ENCODE measurements at places on chromosomes 16 and 17.
A peak's percentile ranks its signal among the peaks of the same experiment; 100 is the strongest.

DNA sequence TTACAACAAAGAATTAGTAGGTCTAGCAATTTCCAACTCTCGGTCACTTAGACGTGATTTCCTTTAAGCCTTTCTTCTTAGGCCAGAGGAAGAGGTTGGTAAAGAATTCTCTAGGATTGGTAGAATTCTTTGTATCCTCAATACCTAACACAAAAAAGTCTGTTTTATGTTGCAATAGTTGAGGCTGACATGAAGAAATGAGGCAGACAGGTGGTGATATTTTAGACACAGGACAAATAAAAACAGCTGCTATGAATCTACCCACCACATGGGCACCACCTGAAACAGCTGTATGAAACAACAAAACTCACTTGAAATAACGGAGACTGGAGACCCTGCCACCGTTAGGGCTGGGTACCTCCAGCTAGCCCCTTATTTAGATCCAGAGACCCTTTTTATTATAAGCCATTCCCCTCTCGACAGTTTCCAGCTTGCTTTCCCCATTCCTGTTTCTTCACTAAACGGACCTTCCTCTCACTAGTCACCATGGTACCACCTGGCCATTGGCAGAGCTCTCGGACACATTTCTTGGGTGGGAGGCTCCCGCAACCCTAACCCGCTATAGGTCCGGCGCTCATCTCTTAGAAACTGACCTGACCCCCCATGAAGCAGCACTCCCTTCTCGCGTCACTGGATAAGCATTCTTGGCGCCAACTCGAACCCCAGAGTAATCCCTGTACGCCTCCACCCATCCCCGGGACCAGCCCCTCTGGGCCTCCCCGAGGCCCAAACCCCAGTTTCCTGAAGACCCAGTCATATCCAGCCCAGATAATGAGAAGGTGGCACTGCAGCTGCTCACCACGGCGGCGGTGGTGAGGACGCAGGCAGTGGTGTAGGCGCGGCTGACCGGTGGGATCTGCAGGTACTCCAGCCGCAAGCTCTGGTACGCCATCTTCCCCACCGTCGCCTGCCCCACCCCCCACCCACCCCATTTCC, at the start of gene DERL2:
Gene DERL2, minus strand, starts transcription at position 909 of the 936 bp plus-strand sequence. Its CDS starts 17 bp downstream, at position 892.
- no peak for DNase-seq

DNA sequence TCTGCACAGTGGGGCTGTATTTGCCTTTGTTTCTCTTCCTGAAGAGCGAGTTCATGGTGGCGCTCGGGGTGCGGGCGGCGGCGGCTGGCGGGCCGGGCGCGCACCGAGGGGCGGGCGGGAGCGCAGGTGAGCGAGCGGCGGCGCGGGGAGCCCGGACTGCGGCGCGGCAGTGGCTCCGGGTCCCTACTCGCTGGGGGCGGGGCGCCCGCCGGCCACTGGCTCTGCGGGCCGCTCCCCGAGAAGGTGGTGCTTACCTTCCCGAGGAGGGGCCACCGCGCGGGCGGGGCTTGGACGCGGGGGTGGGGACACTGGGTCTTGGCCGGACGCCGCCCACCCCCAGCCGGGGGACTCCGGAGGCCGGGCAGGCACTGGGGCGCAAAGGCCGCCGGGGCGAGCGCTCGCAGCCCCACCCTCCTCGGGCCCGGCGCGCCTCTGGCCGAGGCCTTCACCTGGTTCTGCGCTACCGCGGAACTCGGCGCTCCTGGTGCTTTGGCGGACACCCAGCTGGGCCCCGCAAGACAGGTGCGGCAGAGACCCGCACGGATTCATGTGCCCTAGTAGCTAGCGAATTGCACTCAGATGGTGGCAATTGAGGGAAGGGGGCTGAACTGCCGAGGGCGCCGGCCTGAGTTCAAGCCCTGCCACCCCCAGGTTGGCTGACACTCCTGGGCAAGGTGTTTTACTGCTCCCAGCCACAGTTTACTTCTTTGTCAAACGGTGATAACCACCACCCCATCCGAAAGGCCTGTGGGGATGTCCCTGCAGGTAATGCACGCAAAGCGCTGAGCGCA, at the start of gene PPL:
Gene PPL, minus strand, starts transcription at position 158 of the 791 bp plus-strand sequence. Its CDS starts 103 bp downstream, at position 55.
- DNase-seq, result no peak

- no peak for DNase-seq
Measured at GRCh38 chr16:27514806-27515205, 34.9 kb downstream of the GTF3C1 start.

DNA sequence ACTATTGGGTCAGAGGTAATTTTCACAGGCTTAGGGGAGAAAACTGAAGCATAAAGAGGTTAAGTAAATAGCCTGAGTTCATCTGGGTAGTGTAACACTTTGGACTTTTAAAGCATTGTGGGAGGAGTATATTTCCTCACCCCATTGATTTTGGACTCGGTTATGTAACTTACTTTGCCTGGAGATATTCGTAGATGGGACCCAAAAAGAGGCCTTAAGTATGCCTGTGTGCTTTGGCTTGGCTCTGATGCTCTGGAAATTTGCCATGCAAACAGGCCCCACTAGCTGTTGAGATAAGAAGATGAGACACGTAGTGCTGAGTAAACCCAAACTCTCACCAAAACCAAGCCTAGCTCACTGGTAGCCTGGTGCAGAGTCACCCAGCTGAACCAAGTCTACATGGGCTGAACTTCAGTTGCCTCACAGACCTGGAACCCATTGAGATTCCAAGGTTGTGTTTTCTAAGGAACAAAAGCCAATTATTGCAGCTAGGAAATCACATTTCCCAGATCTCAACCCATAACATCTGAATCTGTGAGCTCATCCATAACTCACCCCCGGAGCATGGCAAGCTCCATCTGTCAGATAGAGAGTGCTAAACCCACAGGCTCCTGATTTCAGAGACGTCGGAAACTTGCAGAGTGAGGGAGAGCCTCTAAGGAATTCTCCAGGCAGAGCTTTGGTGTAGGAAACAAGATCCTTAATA, 536.0 kb upstream of the C16orf82 start:
- DNase-seq, result no peak

DNA sequence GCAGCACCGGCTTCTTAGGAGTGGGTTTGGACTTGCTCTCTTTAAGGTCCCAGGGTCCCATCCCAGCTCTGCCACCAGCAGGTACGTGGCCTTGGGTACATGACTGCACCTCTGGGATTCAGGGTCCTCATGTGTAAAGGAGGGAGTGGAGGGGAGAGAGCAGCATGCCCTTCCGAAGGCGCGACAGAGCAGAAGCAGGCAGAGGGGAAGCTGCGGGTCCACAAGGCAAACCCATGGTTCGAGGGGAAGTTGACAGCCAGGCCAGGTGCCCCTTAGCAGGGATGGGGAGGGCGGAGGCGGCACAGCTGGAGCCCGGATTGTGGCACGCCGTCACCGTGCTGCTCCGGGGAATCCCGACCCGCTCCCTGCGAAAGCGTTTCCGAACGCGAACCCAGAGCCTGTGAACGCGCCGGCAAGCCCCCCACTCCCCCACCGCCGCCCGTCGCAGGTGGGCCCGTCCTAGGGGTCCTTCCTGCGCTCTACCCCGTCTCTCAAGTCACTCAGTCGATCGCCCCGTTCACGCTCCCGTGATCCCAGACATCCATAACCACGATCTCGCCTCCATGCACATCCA, 4.1 kb upstream of the TBX2 start:
- DNase-seq, result no peak

GRCh38 chr17:30188211-30188939, 47.1 kb downstream of the SLC6A4 start:
- no peak for DNase-seq

DNA sequence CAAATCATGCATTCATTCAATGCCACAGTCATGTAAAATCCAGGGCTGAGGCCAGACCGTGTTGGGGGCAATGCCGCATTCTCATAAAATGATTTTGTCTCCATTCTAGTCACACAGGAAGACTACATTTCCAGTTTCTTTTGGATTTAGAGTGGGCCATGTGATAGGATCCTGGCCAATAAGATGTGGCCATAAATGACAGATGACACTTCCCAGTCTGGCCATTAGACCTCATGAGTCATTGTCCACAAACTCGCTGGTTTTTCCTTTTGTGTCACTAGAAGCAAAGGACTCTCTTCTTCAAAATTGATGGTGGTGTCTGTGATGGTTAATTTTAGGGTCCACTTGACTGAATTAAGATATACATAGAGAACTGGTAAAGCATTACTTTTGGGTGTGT, 352.3 kb downstream of the UTP18 start:
- no peak for DNase-seq

GRCh38 chr17:41140360-41141131, at the start of gene KRTAP4-6:
Gene KRTAP4-6, minus strand, starts transcription at chr17:41140544. Its CDS starts 57 bp downstream, at chr17:41140487.
- no peak for DNase-seq

- DNase-seq, result no peak
Measured at GRCh38 chr17:29570521-29570920, 2.0 kb downstream of the TP53I13 start.

GRCh38 chr16:75306099-75306762, 54.8 kb upstream of the BCAR1 start:
- no peak for DNase-seq

- no peak for DNase-seq
Measured at GRCh38 chr16:56382459-56382858, 42.9 kb downstream of the AMFR start.

- no peak for DNase-seq
Measured at GRCh38 chr16:49276646-49277385, 4.8 kb downstream of the CBLN1 start.

GRCh38 chr17:8718001-8718563, 26.6 kb downstream of the CCDC42 start:
- no peak for DNase-seq

DNA sequence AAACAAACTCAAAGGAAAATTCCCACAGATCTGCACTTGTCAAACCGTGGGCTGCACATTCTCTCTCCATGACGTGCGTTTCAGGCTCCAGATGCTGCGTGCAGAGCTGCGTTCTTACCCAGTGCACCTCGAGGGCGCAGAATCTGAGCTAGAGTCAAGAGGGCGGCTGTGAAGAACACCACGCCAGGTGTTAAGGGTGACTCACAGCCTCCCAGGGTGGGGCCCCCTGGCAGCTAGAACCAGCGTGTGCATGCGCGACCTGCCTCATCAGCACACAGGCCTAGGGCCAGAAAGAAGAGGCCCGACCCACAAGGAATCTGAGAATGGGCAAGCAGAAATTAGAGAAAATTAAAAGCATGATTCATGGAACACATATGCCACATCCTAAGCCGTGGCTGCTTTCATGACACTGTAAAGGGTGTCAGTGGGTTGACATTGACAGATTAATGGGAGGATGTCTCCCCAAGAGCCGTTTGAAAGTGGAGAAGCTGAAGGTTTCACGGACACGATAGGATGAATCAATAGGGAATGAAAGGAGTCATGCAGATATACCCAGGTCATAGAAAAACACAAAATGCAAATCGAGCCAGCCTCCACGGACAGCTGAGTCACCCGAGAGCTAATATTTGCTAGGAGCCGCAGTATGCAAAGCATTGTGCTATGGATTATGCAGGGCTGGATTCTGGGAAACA, 29.0 kb downstream of the MARCHF10 start:
- no peak for DNase-seq

DNA sequence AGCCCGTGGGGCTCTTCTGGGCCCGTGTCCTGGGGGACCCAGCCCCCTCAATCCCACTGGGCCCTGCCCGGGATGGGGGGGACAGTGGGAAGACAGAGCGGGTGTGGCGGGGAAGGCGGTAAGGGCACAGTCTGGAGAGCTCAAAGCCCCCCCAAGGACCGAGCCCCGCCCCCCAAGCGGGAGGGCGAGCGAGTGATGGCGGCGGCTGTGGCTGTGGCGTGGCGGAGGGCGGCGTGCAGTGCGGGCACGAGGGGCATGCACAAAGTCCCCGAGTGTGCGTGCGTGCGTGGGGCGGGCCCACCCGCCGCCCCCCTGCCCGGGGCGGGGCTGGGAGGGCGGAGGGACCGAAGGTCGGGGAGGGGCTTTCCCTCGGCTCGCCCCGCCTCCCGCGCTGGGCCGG, 3.6 kb upstream of the WDR24 start:
- no peak for DNase-seq

DNA sequence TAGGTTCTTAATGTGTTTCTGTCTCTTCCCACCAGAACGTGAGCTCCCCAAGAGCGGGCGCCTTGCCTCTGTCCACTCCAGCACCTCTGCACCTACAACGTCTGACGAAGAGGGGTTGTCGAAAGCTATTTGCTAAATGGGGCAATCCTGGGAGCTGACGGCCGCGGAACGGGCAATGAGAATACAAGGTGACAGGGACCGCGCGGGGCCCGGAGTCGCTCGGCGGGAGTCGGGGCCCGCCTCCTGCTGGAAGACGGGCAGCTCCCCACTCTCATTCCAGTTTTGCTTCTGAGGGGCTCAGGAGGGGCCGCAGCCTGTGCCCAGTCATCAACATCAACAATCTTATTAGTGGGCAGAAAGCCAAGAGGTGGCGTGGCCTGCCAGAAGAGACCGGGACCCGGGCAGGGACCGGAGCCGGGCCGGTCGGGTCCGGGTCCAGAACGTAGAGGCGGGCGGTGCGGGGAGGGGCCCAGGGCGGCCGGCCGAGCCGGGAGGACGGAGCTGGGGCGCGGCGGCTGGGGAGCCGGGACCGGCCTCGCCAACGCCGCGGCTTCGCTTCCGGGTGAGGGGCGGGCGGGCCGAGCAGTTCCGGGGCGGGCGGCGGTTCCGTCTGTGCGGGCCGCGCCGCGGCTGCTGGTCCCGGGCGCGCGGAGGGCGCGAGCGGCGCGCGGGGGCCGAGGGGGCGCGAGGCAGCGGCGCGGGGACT, at the start of gene MOSMO:
Gene MOSMO, plus strand, starts transcription at position 603 of the 706 bp plus-strand sequence. CDS start 191 bp downstream, outside the sequence.
- peak; percentile 61 for DNase-seq

DNA sequence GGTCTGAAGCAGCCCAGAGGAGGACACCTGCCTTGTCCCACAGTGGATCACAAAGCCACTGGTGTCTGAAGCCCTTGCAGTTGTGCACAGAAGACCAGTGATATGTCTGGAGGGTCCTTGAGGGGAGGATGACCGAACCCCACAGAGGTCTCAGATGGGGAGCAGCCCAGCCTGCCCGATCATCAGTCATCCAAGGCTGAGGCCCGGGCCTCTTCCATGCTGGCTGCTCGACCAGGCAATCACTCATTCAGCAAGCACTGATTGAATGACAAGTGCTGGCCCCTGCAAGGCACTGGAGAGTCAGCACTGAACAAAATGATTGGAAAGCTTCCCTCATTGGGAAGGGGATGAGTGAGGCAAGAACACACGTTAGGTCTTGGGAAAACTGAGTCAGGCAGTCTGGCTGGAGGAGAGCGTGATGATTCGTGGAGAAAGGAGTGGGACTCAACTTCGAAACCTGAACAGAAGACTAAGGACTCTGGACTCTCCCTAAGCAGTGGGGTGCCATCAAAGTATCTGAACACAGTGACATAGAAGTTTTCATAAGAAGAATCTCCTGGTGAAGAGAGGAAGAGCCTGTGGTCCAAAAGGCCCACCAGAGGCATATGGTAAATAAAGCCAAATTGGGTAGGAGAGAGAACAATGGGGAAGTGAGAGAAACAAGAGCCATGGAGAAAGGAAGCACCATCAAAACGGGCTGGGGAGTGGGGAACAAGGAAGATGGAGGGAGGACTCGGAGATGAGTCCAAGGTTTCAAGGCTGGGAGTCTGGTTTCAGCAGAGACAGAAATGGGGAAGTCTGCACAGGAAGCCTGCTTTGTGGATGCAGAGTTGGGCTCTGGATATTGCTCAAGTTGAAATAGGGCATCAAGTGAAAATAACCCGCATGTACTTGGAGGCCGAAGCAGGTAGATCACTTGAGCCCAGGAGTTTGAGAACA, 10.2 kb downstream of the PIK3R5 start:
- no peak for DNase-seq

DNA sequence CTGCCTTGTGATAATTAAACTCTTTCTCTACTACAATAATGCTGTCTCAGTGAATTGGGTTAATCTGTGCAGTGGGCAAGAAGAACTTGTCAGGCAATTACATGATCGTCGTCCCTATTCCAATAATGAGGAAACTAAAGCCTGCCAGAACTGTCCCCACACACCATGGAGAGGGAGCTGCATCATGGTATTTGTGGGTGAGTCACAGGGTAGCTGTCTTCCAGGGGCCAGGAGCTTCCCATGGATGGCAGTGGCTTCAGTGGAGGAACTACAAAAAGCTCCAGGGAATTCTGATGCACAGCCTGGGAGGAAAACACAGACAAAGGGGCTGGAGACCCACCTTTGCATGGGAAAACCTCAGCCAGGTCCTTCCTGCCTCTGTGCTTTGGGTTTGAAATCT, 83.3 kb upstream of the C16orf82 start:
- DNase-seq, result no peak
